ENCODE measurements at places on chromosomes 7 and 10.

GRCh38 chr7:22346383-22347107, 10.4 kb downstream of the RAPGEF5 start:
- no peak for DNase-seq

- no peak for DNase-seq
Observed at GRCh38 chr7:23358152-23358674, 59.1 kb downstream of the MALSU1 start.

GRCh38 chr10:3251172-3251571, 78.6 kb upstream of the PITRM1 start:
- DNase-seq: no peak

GRCh38 chr7:71988201-71988600, 423.9 kb downstream of the CALN1 start:
- DNase-seq: no peak

DNA sequence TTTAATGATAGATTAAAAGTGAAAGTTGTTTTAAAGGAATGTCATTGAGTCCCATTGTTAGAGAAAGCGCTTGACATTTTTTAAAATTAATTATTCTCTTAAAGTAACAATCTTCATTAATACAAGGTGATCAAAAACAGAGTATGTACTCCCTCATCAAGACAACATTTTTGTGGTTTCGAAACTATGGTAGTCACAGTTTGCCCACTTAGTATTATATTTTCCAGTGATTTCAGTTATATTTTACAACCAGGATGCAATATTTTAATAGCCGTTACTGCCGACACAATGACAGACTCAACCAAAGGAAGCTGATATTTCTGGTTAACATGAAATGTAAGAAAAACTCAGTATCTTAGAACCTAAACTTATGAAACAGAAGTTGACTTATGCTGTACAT, 31.3 kb downstream of the MKX start:
- no peak for DNase-seq

- DNase-seq: no peak
Observed at GRCh38 chr10:43739161-43739560, 90.5 kb upstream of the ZNF32 start.

GRCh38 chr10:6840766-6841165, 260.7 kb upstream of the PRKCQ start:
- DNase-seq: no peak

DNA sequence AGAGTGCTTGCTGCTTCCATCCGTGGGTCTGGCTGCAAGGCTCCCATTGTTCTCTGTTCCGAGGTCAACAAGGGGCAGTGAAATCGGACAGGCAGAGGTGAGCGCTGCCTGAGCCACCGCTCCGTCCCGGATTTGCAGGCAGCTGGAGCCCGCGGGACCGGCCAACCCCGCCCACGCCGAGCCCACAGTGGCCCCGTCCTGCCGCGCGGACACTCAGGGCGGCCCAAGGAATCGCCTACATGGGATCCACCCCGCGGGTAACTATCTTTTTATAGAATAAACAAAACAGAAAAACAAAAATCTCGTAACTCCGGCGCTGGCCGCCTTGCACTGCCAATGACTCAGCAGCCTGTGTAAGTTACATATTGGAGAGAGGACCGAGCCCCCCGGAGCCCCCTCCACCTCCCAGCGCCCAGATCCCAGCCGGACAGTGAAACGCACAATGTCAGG, 1.9 kb downstream of the BNIP3 start:
- DNase-seq: no peak

GRCh38 chr10:117421985-117422384, 46.7 kb upstream of the PDZD8 start:
- DNase-seq: no peak

DNA sequence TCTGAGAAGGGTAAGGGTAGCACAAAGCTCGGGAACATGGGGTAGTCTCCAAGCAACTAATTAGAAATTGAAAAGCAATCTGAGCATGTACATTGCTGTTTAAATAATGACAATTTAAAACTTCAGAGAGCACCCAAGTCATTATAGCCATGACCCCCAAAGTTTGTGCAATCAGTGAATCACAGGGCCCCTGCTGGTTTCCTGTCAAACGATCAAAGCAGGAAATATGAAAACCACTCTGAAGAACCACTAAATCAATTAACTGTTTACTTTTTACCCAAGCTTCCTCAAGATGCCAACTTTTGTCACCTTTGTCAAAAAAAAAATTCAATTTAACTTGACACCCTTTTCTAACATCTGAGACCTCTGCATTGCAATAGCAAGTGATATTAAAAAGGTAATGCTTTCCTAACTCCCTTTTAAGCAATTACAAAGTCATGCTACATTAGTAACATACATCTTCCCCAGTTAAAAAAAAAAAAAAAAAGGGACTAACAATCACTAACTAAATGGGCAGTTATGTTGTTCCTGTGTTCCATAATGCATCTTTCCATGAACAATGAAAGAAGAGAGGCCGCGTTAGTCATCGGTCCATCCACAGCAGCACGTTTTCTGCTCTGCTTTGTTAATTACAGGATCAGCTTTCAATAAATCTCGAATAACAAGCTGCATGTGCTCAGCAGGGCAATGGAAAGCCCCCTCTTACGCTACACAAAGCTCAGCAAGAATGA, 80.6 kb downstream of the ETV1 start:
- DNase-seq: no peak

- DNase-seq: no peak
Observed at GRCh38 chr10:60627778-60628748, 150.2 kb upstream of the CDK1 start.

- no peak for DNase-seq
Observed at GRCh38 chr7:107029061-107029763, 15.3 kb upstream of the PRKAR2B start.

GRCh38 chr7:24750441-24751055, 6.7 kb downstream of the GSDME start:
- DNase-seq: no peak

DNA sequence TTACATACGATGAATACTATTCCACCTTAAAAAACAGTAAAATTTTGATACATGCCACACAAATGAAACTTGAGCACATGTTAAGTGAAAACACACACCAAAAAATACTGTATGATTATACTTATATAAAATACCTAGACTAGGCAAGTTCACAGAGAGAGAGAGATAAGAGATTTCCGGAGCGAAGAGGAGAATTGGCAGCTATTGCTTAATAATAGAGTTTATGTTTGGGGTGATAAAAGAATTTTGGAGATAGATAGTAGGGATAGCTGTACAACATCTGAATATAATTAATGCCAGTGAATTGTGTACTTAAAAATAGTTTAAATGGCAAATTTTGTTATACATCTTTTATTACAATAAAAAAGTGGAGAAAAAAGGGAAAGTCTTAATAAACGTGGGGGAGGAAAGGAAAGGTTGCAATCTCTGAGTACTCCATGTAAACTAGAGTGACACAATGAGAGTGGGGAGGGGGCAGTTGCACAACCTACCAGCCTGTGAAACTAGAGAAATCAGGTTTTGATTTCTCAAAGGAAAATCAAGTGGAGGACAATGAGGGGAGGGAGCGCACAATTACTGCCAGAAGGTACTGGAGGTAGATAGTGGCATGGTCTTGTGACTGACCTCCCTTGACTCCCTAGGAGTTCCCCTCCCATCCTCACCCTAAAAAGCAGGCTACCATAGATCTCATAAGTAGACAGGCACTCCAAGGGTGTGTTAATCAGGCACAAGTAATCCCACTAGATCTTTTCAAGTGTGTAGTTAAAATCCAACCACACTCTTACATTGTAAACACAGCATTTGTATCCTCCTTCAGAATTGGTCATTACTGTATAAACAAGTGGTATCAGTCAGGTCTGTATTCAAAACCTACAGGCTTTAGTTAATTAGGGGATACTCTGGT, 31.6 kb upstream of the ANK3 start:
- no peak for DNase-seq

DNA sequence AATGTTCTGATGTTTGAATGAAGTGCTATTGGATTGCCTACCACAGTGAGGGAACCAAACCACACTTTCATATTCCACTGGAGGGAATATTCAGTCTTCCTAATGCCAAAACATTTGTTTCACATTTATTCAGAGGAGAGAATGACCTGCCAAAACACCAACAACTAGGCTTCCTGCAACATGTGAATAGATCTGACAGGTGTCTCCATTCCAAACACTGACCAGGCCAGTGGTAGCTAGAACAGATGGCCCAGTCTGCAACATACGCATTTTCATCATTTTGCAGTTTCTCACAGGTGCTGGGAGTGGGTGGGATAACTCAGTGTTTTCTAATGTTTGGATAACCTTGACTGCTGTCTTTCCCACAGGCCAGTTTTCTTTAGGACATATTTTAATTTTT, 110.0 kb downstream of the RELN start:
- no peak for DNase-seq

GRCh38 chr10:132252412-132252811, 55.3 kb downstream of the STK32C start:
- no peak for DNase-seq

GRCh38 chr7:150931199-150931869, 46.8 kb downstream of the KCNH2 start:
- DNase-seq: no peak

DNA sequence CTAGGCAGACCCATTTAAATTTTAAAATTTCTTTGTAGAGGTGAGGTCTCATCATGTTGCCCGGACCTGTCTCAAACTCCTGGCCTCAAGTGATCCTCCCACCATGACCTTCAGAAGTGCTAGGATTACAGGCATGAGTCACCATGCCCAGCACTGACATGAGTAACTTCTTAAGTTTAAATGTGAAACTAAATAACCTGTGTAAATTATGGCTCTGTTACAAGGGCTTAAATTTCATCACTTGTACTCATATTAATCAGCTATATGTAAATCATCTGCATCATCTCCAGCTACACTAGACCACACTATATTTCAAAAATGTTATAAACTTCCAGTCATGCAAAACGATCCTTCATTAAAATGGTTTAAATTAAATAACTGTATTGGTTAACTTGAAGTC, 56.1 kb downstream of the ATAD1 start:
- peak; percentile 54 for DNase-seq

DNA sequence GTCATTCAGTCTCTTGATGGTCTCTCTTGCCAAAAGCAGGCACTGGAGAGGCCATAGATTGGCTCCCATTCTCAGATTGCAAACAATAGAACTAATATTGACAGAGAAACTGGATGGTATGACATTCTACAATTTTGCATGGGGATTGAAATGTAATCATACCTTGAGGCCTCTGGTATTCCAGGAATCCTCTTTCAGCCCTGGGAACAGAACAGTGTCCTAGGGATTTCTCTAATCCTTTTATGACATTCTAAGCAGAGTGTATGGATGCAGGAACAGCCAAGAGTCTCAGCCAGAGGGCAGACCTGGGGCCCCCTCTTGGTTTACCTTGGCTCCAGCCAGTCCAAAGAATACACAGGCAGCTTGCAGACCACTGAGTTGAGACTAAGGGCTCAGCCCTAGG, 206.4 kb downstream of the KCNMA1 start:
- no peak for DNase-seq

DNA sequence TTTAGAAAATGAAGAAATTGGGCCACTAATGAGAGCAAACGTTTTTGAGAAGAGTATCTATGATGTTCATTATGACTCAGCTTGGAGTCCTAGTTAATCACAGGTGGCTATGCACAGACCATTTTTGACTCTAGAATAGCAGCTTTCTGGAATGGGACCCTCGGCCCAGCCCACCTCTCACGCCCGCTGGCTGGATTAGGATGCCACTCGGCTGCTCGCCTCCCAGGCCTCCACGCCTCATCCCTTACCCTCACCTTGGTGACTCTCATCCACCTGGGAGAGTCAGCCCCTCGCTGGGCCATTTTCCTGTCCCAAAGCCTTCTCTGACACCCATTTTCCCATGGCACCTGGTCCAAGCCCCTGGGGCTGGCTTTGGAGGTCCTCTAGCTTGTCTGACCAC, 173.6 kb downstream of the ADAM12 start:
- DNase-seq: no peak

- DNase-seq: no peak
Observed at GRCh38 chr10:16686054-16686902, 130.9 kb downstream of the RSU1 start.

- peak; percentile 10 for DNase-seq
Observed at GRCh38 chr7:120064565-120064964, 208.4 kb upstream of the KCND2 start.

- no peak for DNase-seq
Observed at GRCh38 chr10:79473496-79474095, 28.2 kb upstream of the ZCCHC24 start.

- DNase-seq: no peak
Observed at GRCh38 chr7:140617081-140617480, 23.5 kb downstream of the DENND2A start.

DNA sequence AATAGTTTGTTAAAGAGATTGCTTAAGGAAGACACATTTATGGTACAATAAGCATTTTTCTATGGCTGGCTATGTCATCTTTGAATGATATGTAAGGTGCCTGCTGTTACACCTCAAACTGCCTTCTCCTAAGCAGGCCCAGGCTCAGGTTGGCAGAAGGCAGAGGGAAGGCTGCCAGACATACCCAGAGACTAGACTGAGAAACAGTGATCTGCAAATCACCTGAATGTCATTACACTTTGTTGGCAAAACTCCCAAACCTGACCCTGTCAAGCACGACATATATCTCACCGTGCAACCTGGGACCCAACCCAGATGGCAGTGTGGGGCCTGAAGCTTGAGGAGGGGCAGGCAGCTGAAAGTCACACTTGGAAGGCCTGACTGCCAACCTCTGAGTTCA, 136.6 kb upstream of the TARP start:
- no peak for DNase-seq

- DNase-seq: no peak
Observed at GRCh38 chr7:73758581-73759138, 11.4 kb downstream of the CLDN3 start.

DNA sequence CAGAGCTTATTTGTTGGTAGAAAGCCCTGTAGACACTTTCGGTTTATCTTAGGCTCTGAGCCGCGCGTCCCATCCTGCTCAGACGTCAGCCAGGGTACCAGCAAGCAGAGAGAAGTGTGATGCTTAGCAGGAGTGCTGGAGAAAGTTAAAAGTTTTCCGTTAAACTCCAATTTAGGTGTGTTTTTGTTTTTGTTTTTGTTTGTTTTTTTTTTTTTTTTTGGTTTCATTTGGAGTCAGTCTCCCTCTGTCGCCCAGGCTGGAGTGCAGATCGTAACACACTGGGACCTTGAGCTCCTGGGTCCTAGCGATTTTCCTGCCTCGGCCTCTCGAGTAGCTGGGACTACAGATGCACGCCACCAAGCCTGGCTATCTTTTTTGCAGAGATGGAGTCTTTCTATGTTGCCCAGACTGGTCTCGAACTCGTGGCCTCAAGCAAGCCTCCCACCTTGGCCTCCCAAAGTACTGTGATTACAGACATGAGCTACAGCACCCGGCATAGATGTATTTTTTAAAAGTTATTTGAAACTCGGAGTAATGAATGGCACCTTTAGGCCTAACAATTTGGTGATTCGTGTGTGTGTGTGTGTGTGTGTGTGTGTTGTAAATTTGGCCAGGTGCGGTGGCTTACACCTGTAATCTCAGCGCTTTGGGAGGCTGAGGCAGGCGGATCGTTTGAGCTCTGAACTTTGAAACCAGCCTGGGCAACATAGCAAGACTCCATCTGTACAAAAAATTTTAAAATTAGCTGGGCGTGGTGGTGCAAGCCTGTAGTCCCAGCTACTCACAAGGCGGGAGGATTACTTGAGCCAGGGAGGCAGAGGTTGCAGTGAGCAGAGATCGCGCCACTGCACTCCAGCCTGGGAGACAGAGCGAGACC, 1.3 kb upstream of the HIP1 start:
- no peak for DNase-seq

- no peak for DNase-seq
Observed at GRCh38 chr10:26311383-26311940, 94.9 kb downstream of the GAD2 start.

GRCh38 chr10:14026325-14026724, 304.4 kb downstream of the FRMD4A start:
- no peak for DNase-seq

Measured in kidney epithelial cell (primary cell).